ENCODE measurements at places on chromosomes 12 and 14.
A peak's percentile ranks its signal among the peaks of the same experiment; 100 is the strongest.

DNA sequence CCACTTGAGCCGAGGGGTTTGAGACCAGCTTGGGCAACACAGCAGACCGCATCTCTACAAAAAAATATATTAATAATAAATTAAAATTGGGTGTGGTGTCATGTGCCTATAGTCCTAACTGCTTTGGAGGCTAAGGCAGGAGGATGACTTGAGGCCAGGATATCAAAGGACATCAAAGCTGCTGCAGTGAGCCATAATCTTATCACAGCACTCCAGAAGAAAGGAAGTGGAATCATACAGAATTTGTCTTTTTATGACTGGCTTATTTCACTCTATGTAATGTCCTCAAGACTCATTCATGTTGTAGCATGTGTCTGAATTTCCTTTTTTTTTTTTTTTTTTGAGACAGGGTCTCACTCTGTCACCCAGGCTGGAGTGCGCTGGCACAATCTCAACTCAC lies 43.9 kb upstream of the NUDT4 start:
- no peak for DNase-seq

DNA sequence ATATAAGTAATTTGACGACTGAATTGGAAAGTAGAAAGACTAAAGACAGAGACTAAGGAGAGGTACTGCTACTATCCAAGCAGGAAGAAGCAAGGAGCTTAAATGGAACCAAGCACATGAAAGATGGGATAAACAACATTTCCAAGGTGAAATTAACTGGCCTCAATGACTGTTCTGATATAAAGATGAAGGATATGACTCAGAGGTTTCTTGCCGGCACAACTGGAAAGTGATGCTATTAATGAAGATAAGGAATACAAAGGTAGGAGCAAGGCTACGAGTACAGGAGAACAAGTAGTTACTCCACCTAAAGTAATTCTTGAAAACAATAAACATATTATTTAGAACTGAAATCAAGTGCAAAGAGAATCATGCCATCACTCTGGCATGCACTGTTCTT lies 6.4 kb downstream of the SNX6 start:
- peak; percentile 55 for DNase-seq

DNA sequence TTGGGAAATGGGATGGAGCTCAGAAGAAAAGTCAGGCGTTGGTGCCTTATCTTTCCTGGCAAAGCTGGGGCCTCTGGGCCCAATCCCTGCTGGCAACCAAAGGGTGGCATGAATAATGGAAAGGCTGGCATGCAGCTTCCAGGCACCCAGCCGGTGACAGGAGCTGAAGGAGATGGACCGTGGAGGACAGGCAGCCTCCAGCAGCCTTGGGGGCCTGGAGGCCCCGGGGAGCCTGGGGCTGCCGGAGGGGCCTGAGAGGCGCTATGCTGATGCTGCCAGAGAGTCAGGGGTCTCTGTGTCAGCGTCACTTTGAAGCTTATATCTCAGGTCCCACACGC lies 38.2 kb upstream of the EML1 start:
- no peak for DNase-seq

DNA sequence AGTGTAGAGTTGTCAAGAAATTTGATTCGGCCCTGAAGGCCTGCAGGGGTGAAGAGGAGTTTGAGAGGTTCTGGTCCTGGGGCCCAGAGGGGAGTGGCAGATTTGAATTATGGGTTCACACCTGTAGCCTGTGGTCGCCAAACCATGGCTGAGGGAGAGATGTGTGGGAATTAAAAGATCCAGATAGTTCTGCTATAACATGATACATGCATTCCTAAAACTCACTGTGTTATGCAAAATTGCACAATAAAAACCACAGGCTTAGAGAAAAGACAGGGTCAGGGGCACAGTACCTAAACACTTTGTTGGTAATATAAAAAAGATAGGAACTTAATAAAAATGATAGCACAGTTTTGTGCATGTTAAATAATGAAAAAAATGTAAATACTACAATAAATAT lies 106.2 kb downstream of the TMEM30B start:
- peak; percentile 86 for DNase-seq

GRCh38 chr14:81936348-81936747 lies 402.7 kb upstream of the SEL1L start:
- no peak for DNase-seq

GRCh38 chr12:52221912-52222457 lies 11.1 kb upstream of the KRT7 start:
- peak; percentile 28 for DNase-seq

DNA sequence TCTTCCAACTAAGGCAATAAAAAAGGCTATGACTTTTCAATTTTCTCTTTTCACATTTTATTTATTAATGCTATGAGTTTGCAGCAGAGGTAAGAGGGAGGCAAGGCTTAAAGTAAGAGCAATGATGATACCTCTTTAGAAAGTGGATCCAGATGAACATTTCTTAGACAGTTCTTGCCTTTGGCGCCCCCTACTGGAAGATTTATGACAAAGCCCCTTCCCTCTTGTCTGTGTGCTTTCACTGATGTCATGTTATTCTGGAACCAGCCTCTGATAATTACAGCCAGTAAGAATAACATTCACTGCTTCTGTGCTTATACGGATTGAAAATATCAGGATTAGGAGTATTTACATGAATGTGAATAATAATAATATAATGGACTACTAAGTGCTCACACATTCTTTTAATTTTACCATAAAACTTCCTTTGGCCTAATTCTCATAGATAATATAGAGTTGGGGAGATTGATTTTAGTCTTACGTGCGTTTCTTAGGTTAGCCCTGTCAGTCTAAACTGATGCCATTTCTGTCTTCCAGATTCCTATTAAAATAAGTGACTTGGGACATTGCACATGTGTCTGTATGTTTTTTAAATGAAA lies 1929.9 kb upstream of the SEL1L start:
- DNase-seq: peak; percentile 65

- no peak for DNase-seq
Measured at GRCh38 chr12:130677957-130678558, 38.0 kb downstream of the RIMBP2 start.

DNA sequence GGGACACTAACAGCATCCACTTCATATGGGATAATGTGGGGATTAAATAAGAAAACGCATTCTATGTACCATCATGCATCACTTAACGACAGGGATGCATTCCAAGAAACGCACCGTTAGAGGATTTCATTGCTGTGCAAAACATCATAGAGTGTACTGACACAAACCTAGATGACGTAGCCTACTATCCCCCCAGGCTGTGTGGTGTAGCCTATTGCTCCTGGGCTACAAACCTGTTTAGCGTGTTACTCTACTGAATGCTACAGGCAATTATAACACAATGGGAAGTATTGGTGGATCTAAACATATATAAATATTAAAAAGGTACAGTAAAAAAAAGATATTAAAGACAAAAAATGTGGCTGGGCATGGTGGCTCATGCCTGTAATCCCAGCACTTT lies 230.6 kb downstream of the KSR2 start:
- no peak for DNase-seq

- DNase-seq: no peak
Measured at GRCh38 chr14:37171678-37172023, 755 bp downstream of the SLC25A21 start.

DNA sequence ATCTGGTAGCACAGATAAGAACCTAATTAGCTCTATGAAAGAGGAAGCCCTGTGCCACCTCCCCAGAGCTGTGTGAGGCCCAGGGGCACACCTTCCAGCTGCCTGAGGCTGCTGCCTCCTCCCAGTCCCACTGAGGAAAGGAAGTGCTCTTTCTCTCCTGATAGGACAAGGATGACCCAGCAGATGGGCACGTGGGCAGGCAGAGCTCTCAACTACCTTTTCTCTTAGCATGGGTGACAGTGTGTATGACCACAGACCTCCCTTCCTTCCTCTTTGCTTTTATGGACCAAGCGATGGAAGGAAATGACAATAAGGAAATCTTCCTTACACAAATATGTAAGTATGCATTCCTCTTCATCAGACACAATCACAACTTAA lies 127.6 kb upstream of the AMIGO2 start:
- DNase-seq: no peak

Measured in amniotic epithelial cell (primary cell).